CD4-positive, alpha-beta T cell treated with Interleukin-12 subunit alpha and Interleukin-12 subunit beta, for 1 hour (primary cell): ENCODE measurements at places on chromosomes 4 and X.

GRCh38 chrX:104762641-104763040, 196.6 kb downstream of the IL1RAPL2 start:
- no peak for DNase-seq

- no peak for DNase-seq
Measured at GRCh38 chr4:121457278-121457875, 76.6 kb upstream of the QRFPR start.

DNA sequence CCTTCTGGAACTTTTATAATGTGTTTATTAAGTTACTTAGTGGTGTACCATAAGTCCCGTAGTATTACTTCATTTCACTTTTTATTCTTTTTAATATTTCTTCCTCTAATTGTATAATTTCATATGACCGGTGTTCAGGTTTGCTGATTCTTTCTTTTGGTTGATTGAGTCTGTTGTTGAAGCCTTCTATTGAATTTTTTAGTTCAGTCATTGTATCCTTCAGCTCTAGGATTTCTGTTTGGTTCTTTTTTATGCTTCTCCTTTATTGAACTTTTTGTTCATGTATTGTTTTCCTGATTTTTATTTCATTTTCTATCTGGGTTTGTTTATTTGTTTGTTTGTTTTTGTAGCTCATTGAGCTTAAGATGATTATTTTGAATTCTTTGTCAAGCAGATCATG, 8.8 kb downstream of the CEP44 start:
- no peak for DNase-seq

GRCh38 chrX:23825675-23826074, 42.7 kb downstream of the SAT1 start:
- no peak for DNase-seq

GRCh38 chr4:148289740-148290139, 152.5 kb downstream of the NR3C2 start:
- no peak for DNase-seq

DNA sequence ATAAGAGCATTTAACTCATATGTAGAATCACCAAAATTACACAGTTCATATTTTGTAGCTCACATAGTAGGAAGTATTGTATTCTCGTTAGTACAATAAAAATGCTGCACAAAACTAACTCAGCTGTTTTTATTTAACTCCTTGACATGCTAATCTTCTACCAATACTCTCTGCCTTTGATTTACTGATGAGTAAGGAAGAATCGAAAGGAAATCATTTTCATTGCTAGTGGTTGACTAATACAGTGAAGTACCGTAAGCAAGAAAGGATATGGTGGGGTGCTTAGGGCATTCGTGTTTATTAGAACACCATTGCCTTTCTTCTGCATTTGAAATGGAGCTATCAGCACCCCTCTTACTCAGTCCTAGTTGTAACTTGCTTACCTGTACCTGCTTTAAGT, 1239.1 kb upstream of the TENM3 start:
- no peak for DNase-seq

DNA sequence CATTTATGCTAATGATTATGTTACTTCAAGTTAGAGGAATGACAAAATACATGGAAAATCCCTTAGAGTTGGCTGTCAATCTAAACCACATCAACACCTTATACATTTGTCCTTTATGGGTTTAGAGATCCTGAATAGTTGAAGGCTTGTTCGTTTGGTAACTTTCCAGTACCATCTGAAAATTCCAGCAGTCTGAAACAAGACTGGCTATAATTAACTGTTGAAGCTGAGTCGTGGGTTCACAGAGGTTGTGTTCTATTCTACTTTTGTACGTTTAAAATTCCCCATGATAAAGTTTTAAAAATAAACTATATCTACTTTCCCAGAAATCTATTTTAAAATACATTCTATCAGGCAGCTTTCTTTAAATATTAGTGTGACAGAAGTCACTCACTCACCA, 73.0 kb downstream of the USP46 start:
- no peak for DNase-seq
